CD8-positive, alpha-beta memory T cell (primary cell): ENCODE measurements at places on chromosomes 12 and 14. TPM values are rescaled to one million over a fixed set of nuclear protein-coding genes. Genes with fewer than 3 reads are reported as not detected.

- peak overlapping the region; percentile 5 for H3K4me3 ChIP-seq
- DNase-seq, result no peak
- no peaks in the 10 kb centered on the region for H3K36me3 ChIP-seq
- H3K27me3 ChIP-seq, result no peaks in the 10 kb centered on the region
- no peak overlapping the region for H3K27ac ChIP-seq
These were observed 102.7 kb downstream of the TMEM30B start for GRCh38 chr14:61178226-61179060.

DNA sequence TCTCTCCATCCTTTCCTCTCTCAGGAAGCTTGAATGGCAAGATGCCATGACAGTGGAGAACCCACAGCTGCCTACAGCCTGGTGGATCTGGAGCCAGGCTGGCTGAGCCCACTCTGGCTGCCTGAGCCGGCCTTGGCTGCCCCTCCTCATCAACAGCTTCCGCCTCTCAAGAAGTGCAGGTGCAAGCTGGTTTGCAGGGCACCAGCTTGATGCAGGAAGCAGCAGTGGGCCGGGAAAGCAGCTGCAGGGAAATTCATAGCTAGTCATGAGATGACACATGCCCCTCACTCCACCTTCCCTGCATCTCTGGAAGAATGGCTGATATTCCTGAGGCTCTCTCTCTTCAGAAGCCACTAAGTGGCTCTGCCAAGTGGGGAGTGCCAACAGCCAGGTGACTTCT lies 289.1 kb downstream of the RPS29 start:
- DNase-seq, result no peak
- H3K4me1 ChIP-seq, result no peaks in the 10 kb centered on the region
- no peak overlapping the region for H3K4me3 ChIP-seq
- H3K36me3 ChIP-seq, result no peaks in the 10 kb centered on the region
- H3K27ac ChIP-seq, result no peak overlapping the region

DNA sequence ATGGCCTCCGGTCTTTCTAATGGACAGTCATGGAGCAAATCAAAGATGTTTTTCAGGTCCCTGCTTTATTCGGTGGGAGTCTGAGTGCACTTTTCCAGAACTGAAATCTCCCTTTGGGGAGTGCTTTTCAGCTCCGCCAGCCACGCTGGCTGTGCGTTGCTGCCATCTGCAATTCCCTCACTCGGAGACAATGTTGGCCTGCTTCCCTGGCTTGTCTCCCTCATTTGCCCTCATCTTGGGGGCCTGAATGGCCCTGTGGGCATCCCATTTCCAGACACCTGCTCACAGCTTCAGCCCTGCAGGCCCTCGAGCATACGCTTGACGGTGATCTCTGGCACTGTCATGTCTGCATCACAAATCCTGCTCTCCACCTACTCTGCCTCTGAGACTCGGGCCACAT lies 103.8 kb downstream of the CCDC92 start:
- no peak for DNase-seq
- no peaks in the 10 kb centered on the region for H3K4me1 ChIP-seq
- H3K27me3 ChIP-seq, result no peaks in the 10 kb centered on the region
- H3K36me3 ChIP-seq, result no peaks in the 10 kb centered on the region

DNA sequence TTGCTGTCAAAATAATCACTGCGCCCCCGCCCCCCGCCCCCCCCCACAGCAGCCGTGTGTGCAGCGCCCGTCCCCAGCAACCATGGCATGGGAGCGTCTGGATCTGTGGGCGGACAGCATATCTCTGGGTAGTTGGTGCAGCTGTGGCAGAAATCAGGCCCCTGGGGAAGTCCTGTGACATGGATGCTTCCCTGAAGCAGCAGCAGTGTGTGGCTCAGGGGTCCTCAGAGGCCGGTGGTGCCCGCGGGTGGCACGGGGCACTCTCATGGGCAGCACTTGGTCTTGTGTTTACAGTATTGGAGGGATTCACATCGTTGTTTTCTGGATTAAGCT lies 19.2 kb downstream of the XRCC3 start:
- H3K27ac ChIP-seq, result no peak overlapping the region
- H3K36me3 ChIP-seq, result peaks cover 20% of the 10 kb centered on the region
- no peaks in the 10 kb centered on the region for H3K4me1 ChIP-seq
- no peak for DNase-seq
- no peak overlapping the region for H3K4me3 ChIP-seq

DNA sequence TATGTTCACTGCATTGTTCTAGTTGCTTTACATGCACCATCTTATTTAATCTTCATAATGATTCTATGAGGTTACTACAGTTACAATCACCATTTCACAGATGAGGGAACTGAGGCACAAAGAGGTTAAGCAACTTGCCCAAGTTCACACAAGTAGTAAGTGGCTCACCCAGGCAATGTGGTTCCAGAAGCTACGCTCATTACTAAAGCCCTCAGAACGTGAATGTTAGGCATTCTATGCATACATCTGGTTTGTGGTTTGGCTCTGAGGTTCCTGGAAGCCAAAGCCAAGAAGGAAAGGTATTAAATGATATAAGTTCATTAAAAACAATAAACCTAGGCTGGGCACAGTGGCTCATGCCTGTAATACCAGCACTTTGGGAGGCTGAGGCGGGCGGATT lies 14.4 kb upstream of the VRTN start:
- H3K27me3 ChIP-seq, result no peaks in the 10 kb centered on the region
- H3K4me3 ChIP-seq, result no peak overlapping the region
- H3K27ac ChIP-seq, result no peak overlapping the region
- H3K4me1 ChIP-seq, result no peaks in the 10 kb centered on the region
- no peaks in the 10 kb centered on the region for H3K36me3 ChIP-seq

DNA sequence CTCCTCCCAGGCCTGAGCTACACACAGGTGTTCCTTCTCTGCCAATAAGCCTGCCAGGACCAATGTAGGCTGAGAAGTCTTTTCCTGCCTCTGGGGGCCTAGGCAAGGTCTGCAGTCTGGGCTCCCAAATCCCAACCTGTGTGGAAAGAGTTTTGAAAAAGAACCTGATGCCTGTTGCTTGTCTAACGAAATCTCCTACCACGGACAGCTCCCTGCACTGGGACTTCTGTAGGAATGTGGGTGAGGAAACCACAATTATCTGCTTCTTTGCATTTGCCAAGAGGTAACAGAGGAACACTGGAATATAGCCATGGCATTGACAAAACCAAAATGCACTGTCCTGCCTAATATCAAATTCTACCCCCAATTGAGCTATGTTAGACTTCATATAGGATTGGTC lies 877.0 kb upstream of the TMEM132C start:
- no peak overlapping the region for H3K4me3 ChIP-seq
- H3K27me3 ChIP-seq, result no peaks in the 10 kb centered on the region
- no peak overlapping the region for H3K27ac ChIP-seq

MIP gene
- polyA plus RNA-seq, result 0.07 TPM

NTS gene
- polyA plus RNA-seq, result not detected

KRT72 gene
- polyA plus RNA-seq, result not detected

INSM2 gene
- not detected for polyA plus RNA-seq

SLC10A1 gene
- not detected for polyA plus RNA-seq
